Stimulated activated CD8-positive, alpha-beta memory T cell treated with anti-CD3 and anti-CD28 coated beads, Interleukin-4, amount 100 ng/mL, for 4 hours (primary cell): ENCODE measurements at places on chromosomes 5 and 9.

GRCh38 chr5:64295101-64295500 lies 129.5 kb downstream of the RNF180 start:
- DNase-seq = no peak

- no peak for DNase-seq
Measured at GRCh38 chr5:83096660-83097339, 19.5 kb downstream of the XRCC4 start.

GRCh38 chr5:150305095-150305494 lies 2.4 kb upstream of the ARSI start:
- DNase-seq = no peak

DNA sequence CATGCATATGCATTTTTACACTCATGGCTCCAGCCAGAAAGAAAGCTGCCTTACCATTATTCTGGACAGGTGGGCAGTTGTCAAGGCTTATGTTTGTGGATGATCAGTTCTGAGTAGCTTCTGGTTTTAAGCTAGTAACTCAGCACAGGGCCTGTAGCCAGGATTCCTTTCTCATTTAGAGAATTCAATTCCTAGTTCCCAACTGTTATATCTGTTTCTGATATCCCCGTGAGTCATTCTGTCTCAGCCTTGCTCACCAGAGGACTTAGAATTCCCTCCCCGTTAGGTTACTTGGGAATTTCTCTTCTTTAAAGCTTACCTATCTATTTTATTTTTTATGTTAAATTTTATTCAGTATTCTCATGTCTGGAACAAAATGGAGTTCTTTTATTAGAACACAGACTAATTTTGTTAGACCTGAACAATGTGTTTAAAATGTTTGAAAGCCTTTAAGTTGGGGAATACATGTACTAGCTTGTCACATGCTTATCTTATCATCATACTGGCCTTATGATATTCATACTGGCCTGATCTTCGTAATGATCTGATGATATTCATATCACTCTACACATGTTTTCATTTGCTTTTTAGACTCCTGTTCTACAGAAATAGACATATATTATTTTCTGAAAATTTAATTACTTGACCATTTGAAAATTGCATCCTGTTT lies 47.1 kb downstream of the CAST start:
- DNase-seq = no peak

DNA sequence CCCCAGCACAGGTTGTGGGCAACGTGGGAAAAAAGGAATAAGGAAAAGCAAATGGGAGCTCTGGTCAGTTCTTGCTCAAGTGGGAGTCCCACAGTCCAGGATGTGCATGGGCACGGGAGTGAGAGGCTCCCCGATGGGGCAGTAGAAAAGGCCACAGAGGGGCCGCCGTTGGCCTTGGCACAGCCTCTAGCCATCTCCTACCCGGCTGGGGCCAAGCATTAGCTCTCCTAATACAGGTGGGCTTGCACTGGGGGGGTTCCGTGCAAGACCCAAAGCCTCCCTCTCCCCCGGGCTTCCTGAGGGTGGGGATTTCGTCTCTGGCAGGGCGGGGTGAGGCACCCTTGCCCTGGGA lies 212.2 kb upstream of the MVB12B start:
- no peak for DNase-seq

GRCh38 chr9:18459962-18460584 lies 13.9 kb upstream of the ADAMTSL1 start:
- no peak for DNase-seq

DNA sequence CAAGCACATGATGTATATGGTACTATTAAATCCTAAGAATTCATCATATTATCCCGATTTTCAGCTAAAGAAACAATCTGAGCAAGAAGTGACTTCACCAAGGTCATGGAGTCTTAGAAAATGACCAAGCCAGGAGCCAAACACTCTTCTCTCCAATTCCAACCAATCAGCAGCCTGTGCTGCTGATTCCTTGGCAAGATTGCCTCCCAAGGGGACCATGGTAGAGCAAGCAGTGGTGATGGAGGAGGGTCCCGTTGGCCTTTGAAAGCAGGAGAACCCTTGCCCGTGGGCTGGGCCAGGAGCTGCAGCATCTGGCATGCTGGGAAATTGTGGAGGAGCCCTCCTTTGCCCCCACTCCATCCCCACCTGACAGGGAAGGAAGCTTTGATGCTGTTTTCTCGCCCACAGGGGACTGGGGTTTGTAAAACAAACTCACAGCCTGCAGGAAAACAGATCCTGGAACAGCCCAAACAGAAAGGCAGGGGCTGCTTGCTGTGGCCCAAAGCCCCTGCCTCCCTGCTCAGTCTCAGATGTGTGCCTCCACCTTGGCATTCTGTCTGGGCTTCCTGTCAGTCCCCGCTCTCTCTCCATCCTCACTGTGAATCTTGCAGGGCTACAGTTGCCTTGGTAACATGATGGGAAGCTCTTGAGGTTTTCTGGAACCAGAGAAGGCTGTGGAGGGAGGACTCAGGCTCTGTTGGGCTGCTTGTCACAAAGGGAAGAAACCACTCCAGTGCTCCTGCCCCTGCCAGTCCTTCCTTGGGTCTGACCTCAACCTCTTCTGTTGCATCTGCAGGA lies 70.8 kb upstream of the HSPA9 start:
- no peak for DNase-seq

DNA sequence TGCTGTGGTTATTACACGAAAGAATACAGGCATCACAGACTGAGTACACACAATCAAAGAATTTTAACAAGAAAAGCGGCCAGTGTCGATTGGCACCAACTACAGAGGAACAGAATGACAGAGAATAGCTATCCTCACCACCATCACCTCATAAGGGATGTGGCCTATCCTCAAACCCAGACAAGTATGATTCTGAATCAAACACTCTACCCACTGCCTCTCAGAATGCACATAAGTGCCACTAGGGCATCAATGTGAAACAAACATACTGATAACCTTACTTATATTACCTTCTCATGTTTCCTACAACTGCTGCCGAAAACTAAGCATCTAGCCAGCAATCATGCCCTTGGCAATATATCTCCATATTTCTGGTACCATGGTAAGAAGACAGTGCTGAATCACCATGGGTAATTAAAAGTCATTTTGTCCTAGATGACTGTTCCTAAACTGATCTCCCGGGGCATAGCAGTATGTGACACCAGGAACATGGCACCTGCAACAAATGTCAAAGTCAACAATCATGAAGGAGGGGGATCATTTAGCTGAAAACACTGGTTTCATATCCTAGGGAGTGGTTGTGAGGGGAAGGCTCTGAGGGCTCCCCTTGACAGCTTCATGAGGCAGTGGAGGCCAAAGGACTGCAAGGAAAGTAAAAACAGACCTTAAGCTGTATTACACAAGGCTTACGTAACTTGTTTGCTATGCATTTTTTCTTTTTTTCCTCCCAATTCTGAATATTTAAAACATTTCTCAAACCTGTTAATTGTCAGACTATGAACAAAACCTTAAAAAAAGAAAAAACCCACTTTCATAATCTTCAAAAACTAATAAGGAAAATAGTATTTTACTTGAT lies 88.3 kb downstream of the LHFPL2 start:
- DNase-seq = no peak
